ENCODE measurements at places on chromosomes 2 and 18.

GRCh38 chr2:20363578-20363977, 12.9 kb upstream of the PUM2 start:
- no peak for DNase-seq

DNA sequence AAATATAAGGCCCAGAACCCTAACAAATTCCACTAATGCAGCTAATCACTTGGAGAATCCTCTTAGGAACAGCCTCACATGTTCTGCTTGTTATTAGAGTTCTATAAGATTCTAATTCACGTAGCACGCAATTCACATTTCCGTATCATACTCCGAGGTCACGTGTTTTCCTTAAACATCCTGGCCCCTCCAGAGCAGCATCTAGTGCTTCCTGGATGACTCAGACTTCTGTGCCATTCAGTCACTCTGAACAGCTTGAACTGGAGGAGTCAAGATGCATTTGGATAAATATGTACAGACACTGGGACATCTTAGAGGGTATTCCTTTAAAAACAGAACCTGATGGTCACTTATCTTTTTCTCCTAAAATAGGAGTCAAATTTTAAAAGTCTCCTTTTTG, 156.5 kb downstream of the MYO5B start:
- DNase-seq: no peak

- no peak for DNase-seq
These were observed 131.4 kb downstream of the KCNS3 start for GRCh38 chr2:18009891-18010290.

GRCh38 chr2:44615950-44616518, 254.3 kb downstream of the CAMKMT start:
- DNase-seq: no peak
